H1 (cell line): ENCODE measurements at places on chromosomes 11 and 22.
A peak's percentile ranks its signal among the peaks of the same experiment; 100 is the strongest.

- DNase-seq, result no peak
Measured at GRCh38 chr22:35590634-35591295, 26.4 kb downstream of the MB start.

- DNase-seq, result no peak
Measured at GRCh38 chr11:45850446-45850845, 3.2 kb downstream of the CRY2 start.

- DNase-seq, result no peak
Measured at GRCh38 chr11:78801161-78801884, 226.7 kb upstream of the NARS2 start.

- DNase-seq, result peak; percentile 94
Measured at GRCh38 chr11:11265994-11266606, 87.0 kb downstream of the CSNK2A3 start.

DNA sequence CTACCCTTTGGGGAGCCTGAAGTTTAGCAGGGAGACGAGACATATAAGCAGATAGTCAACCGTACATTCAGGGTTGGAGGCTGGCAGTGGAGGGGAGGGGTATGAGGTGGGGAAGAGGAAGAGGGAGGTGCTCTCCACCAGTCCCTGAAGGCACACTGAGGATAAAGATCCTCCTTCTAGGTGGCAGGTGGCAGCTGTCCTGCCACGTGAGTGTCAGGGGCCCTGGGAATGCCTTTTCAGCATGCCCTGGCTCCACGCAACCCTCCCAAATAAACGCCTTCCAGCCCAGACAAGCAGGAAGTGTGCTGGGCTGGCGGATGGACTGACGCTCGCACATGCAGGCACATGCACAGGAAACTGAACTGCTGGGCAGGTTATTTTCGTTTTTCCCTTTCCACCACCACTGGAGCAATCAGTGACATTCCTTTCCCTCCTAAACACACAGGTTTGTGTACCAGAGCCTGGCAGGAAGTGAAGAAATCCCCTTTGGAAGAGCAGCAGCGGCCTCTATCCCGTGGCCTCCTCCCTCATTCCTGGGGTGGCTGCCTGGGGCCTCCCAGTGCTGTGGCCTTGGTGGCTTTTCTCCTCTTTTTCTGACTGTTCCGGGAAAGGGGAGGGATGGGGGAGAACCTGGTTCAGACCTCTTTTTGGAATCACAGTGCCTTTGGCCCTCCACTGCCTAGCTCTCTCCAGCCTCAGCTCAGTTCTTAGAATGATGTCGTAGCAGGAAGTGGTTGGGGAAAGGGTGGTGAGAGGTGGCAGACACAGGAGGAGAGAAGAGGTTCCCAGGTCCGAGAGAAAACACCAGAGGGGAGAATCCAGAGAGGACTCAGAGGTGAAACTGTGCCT is 157.0 kb upstream of the TIMP3 start:
- no peak for DNase-seq

DNA sequence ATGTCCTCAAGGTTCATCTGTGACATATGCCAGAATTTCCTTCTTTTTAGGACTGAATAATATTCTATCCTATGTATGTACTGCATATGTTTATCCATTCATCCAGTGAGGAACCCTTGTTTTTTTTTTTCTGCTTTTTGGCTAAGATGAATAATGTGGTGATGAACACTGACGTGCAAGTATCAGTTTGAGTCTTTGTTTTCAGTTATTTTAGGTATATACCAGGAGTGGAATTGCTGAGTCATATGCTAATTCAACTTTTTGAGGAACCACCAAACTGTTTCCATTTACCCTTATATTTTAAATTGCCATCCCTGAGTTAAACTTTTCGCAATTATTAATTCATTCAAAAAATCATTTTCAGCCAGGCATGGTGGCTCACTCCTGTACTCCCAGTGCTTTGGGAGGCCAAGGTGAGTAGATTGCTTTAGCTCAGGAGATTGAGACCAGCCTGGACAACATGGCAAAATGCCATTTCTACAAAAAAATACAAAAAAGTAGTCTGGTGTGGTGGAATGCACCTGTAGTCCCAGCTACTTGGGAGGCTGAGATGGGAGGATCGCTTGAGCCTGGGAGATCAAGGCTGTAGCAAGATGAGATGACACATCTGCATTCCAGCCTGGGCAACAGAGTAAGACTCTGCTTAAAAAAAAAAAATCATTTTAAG is 64.2 kb downstream of the MICAL2 start:
- DNase-seq, result no peak

DNA sequence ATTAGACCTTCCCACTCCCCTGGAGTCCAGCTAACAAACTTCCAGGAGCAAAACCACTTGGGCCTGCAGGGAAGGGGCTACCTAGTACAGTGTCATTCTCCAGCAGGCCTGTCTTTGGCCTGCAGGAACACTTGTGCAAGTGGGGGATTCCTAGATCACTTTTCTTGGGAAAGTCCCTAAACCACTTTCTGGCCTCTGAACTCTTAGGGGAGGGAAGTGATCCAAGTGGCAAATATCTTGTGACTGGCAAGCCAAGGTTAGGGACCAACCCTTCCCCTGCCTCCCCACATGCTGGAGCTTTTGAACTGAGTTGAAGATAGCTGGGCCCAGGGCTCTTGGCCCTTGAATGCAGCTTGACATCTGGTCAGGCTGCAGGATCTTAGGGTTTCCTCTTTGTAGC is 17.2 kb downstream of the PPFIBP2 start:
- DNase-seq, result no peak

DNA sequence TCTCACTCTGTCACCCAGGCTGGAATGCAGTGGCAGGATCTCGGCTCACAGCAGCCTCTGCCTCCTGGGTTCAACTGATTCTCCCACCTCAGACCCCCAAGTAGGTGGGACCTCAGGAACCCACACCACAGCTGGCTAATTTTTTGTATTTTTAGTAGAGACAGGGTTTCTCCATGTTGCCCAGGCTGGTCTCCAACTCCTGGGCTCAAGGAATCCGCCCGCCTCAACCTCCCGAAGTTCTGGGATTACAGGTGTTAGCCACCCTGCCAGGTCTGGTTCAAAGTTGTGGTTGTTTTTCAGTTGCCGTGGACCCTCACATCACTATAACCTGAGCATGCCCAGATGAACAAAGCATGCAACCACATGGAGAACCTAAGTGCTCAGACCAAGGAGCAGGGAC is 13.0 kb upstream of the RAB39A start:
- no peak for DNase-seq

DNA sequence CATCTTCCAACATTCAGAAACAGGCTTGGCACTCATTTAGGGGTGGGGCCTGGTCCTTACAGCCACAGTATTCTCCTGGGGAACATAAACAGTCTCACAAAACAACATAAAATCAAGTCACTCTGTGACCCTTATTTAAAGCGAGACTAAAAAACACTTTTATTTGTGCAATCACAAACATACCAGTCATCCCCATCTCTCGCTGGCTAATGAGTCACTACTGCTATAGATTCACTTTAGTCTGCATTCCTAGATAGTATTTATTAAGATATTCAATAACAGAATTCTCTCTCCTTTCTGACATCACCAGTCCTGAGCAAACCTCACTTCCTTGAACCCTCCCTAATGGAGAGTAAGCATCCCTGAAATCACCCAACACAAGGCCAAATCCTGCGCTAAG is 68.0 kb downstream of the ZBTB44 start:
- DNase-seq, result no peak

DNA sequence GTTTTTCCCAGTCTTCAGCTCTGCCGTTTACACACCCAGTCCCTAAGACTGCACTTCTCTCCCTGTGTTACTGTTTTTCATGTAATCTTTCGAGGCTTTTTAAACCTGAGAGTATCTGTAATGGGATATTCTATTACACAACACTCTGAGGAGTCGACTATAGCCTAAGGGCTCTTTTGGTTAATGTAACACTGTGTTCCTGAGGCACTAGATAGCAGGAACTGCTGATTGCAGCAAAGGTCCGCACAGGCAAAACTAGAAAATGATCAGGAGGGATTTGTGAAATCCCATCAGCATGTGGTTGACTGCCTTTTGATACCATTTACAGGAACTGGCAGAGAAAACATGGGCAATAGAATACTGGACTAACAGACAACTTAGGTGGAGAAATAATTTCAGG is 512.3 kb upstream of the RAG2 start:
- no peak for DNase-seq

DNA sequence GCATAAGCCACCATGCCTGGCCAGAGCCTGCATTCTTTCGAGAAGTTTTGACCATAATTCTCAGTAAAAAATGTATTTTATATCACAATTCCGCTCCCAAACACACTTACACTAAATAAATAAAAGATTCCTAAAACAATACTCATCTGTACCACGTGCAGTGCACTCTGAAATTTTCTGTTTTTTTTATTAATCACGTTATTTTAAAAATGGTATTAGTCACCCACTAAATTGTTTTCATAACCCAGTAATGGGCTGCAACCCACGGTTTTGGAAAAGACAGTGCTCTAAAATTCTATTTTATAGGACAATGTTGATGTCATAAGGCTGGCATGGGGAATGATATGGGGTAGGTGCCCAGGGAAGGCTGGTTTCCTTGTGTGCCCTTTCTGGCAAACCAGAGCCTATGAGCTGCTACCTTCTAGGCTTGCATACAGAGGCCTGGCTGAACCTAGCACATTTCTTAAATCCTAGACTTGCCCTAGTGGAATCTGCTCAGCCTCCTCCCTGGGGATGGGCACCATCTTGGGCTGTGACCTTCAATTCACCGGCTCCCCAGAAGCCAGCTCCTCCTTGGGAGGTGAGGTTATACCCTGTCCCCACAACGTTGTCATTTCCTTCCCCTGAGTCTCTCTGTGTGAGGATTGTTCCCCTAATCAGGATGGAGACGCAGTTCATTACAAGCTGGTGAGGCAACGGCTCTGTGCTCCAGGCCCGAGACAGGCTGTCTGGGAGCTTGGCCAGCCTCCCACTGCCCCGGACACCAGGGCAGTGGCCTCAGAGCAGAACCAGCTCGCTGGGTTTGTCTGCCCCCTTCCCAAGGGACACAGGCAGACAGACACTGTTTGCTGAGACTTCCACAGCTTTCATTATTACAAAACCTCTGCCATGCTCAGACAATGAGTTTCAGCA is 116.5 kb upstream of the NAV2 start:
- no peak for DNase-seq

- no peak for DNase-seq
Measured at GRCh38 chr11:49851511-49851910, 100.7 kb upstream of the OR4C13 start.

DNA sequence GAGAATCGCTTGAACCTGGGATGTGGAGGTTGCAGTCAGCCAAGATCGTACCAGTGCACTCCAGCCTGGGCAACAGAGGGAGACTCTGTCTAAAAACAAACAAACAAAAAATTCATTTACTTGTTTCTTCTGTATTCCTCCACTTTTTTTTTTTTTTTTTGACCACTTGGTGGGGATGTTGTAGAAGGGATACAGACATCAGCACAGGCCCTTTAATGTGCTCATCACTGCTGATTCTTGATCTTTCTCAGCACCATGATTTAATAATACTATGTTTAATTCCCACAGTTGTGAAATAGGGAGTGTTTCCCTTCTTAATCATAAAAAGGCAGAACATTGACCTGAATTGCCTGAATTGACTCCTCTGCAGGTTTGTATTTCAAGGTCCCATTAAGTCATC is 4.5 kb downstream of the TTC9C start:
- DNase-seq, result no peak

DNA sequence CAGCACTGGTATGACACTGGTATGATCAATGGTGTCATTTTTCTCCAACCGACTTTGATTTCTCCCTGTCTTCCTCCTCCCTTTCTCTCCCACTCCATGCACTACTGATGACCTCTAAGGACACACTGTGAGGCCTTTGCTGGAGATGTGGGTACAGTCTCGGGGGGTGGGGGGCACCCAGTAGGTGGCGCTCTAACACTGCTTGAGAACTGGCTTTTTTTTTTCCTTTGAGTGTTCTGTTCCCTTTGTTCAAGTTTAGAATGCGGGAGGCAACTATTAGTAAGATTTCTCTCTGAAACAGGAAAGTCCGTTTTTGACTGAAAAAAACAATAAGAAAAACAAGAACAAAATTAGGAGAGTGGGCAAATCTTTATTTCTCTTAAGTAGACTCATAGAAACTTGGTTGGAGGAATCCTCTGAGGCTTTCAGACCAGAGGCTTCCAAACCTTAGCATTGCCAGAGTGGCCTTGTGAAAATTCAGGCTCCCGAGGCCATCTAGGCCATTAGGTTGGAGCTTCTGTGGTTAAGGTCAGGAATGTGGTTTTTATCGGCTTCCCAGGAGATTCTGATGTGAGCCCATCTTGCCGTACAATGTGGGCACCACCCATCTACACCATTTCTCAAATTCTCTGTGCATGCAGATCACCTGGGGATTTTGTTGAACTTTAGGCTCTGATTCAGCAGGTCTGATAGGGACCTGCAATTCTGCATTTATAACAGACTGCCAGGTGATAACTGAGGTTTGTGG is 43.2 kb downstream of the PANX1 start:
- peak; percentile 83 for DNase-seq

DNA sequence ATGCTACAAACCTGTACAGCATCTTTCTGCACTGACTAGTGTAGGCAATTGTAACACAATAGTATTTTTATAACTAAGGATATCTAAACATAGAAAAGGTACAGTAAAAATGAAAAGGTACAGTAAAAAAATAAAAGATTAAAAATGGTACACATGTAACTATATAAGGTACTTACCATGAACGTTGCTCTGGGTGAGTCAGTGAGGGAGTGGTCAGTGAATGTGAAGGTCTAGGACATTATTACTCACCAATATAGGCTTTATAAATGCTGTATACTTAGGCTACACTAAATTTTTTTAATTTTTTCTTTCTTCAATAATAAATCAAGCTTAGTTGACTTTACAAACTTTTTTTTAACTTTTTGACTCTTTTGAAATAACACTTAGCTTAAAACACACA is 59.9 kb downstream of the EIF3M start:
- DNase-seq, result no peak

GRCh38 chr22:40397396-40397795 is 27.0 kb downstream of the SGSM3 start:
- peak; percentile 52 for DNase-seq

DNA sequence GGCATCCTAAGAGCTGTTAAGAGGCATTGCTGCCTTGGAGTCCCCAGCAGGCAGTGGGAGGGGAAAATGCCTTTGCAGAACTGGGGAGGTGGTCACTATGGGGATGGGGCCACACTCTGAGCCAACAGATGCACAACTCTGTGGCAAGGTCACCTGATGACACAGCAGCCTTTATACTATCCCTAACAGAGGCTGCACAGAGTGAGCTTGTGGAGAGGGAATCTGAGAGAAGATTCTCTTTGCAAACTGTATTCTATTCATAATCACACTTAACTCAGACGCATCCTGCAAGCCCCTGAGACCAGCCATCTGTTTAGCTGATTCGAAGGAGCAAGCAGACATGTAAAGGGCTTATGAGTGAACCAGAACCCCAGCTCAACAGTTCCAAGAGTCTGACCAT is 49.0 kb upstream of the TTC12 start:
- DNase-seq, result no peak

GRCh38 chr11:69486773-69487291 is 5.4 kb downstream of the LINC01488 start:
- no peak for DNase-seq

- DNase-seq, result no peak
Measured at GRCh38 chr11:9092853-9093778, 1.7 kb upstream of the SCUBE2 start.
